ENCODE measurements at places on chromosomes 2 and 18.

GRCh38 chr18:59929621-59930295 lies 30.0 kb downstream of the PMAIP1 start:
- DNase-seq: no peak

DNA sequence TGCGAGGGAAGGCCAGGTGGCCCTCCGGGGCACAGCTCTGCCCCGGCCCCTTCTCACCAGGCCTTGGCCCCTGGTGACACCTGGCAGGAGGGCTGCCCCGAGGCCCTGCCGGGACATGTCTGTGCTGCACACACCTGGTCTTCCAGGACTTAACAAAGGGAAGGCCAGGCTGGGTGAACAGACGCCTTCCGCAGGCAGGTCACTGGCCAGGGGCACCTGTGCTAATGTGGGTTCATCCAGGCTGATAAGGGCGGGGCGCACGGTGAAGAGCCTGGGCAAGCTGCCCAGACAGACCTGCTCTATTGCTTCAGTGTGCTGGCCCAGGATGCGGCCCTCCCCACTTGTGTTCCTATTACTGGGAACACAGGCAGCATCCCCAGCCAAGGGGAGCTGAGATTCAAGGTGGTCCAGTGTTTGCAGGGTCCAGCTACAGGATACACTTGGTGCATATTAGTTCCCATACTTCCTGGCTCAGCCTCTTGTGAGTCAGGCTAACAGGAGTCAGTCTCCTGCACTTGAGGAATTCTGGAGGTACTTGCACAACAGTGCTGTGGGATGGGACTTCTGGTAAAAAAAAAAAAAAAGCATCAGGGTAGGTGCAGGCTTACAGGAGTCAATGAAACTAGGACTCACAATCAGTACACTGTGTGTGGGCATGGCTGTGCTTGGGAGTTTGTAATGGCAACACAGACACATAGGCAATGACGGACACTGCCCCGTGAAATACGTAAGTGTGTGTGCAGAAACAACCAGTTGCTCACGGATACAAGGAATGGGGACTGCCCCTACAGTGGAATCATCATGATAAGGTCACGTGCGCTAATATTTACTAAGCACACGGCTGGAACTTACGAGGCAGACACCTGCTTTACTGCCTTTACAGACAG lies 261.4 kb downstream of the TWIST2 start:
- DNase-seq: no peak

DNA sequence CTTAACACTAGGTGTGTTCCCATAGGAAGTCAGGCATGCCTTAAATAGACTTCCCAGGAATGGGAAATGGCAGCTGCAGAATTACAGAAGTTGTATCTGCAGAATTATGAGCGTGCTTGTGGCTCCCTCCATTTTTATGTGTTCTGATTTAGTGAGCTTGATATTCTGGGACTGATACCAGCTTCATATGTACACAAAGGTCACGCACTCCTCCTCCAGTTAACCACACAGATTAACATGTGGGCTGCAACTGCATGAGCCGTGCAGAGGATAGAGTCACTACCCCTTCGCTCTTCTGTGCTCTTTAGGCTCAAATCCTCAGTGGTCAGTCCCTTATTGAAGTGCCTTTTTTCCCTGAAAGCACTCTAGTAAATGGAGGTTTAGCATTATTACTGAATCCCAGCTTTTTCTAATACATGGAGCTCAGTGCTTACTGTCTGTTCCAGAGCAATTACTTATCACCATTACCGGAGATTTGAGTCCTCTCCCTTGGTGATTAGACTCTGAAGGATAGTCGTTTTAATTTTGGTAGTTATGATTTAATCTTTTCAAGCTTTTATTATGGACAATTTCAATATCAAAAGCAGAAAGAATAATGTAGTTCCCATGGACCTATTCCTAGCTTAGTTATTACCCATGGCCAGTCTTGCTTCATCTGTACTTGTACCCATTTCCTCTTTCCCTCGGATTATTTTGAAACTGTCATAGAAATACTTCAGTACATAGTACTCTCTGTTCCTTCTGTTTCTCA lies 238.3 kb downstream of the PRKCE start:
- DNase-seq: no peak

- DNase-seq: no peak
Observed at GRCh38 chr18:79760881-79761280, 36.9 kb upstream of the KCNG2 start.

- no peak for DNase-seq
Observed at GRCh38 chr2:138640921-138641676, 139.1 kb downstream of the NXPH2 start.
